ENCODE measurements at places on chromosomes 2 and 18. TPM values are rescaled to one million over a fixed set of nuclear protein-coding genes. Genes with fewer than 3 reads are reported as not detected.

DNA sequence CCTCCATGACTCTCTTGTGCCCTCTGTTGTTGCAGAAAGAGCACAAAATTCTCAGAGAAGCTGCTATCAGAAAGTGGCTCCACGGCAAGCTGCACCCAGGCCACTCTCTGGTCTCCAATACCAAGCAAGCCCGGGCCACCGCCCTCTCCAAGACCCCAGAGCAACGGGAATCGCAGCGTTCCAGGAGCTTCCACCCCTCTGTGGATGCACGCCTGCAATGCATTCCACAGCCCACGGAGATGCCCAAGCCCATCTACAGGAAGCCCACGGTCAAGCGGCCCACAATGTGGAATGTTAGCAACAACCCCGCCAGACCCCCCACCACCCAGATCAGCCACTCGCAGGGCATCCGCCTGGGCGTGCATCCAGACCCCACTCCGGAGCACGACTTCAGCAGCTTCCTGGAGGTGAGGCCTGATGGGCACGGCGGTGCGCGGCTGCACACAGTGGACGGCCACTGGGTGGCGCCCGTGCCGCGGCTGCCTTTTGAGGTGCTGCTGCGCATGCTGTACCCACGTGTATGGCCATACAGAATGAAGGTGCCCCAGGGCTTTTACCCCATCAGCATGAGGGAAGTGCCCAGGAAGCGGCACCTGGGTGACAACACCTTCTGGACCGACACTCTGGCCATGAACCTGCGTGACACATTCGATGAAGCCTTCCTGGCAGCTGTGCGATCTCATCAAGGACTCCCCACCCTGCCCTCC is 6.3 kb downstream of the ANKRD53 start:
- no peak for DNase-seq

DNA sequence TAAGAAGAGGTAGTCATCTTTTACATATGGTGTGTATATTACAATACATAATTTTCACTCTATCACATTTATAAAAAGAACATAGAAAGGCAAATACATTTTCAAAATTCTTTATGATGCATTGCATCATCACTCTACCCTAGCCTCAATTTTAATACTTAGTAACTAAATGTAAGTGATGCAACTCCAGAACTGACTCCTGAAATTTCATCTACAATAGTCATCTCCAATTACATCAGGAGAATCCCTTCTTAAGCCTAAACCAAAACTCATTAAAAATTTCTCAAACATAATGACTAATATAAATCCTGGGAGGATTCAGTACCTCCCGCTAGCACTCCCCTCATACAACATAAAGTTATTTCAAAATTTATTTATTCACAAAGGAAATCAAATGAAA is 15.9 kb downstream of the TMX3 start:
- DNase-seq: no peak

DNA sequence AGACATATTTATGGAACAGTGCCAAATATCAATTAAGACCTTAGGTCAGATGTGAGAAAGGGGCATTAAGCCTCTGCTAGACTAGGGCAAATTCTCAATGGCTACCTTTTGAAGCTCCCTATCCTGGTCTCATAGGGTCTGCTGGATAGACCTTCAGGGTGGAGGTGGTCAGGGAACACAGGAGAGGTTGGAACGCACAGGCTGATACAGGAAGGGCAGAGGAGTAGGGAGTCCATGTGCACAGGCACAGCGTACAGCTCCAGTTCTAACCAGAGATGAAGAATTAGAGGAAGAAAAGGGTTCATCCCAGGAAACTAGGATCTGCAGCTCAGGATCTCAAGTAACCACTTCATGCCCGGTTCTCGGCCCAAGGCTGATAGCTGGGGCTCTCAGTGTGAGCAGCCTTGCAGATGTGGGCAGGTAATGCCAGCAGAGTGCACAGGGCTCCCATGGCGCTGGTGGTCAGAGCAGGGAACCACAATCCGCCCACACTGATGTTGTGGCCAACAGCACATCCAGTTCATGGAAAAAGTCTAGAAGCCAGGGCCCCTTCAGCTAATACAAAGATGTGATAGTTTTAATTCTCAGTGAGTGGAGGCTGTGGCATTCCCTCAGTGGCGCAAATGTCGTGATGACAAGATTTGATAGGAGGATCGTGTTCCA is 3.4 kb upstream of the EVA1A start:
- DNase-seq: no peak

DNA sequence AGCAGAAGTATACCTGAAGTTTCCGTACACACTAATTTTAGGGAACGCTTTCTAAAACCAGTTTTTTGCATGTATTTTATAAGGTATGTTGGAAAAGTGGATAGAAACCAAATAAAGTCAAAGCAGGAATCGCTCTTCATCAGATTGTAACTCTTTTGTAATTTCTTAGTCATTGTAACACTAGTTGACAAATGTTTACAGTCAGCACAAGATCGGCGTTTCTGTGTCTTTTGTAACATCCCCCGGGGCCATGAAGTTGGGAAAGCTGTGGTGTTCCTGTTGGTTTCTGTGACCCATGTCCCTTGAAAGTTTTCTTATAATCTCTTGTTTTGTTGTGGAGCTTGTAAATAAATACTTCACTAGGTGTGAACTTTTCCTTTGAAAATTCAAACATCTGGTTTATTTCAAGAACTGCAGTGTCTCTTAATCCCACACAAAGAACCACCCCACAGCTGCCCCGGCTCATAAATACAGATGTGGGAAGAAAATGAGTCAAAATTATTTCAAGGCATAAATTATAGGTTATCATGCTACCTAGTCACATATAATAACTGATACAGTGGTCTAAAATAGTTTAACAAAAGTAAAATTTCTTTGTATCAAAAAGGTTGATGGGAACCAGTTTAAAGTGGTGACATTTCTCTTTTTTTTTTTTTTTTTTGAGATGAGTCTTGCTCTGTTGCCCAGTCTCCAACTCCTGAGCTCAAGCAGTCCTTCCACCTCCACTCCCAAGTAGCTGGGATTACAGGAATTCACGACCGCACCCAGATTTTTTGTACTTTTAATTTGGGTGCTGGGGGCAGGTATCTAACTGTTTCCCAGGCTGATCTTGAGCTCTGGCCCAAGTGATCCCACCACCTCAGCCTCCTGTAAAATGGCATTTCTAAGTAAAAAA is 751 bp upstream of the NMI start:
- no peak for DNase-seq

GRCh38 chr2:26758790-26759321 is 5.2 kb upstream of the SLC35F6 start:
- DNase-seq: peak; percentile 47

The GATA6 gene
- total RNA-seq: 1.2 TPM

The LRRC30 gene
- total RNA-seq: not detected

The ABHD1 gene
- not detected for total RNA-seq
